ENCODE measurements at places on chromosomes 7 and 10.

DNA sequence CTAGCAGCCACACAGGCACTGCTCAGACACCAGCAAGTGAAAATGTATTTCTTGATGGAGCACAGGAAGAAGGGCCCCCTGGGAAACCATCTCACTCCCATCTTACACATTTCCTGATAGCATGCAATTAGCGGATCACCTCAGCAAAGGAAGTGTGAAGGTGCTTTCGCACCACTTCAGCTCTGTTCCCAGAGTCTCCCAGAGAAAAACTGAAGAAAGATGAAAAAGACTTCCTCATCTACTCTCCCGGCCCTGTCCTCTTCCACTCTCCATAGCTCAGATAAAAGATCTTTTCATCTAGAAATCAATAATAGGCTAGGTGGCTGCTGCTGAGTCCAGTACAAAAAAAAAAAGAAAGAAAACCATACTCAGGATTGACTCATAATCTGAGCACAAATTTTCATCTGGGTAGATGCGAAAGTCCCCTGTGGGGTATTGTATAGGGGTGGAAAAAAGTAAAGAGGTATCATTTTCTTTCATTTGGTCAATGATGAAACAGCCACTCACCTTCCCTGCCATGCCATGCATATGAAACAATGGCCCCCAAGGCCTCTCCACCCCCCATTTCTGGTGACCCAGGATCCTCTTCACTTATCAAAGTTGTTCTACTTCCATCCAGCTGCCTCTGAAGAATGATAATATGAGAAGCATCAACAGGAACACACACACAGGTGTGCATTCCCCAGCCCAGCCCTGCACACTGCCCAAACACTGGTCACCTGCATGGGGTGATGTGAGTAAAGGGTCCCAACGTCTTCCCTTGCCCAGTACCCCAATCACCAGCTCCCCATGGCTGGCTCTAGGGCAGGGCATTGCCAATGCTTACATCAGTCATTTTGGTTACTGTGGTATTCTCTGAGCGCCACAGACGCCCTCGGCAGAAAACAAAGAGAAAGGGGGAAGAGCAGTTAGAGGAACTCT is 48.8 kb upstream of the DGKI start:
- DNase-seq, result no peak

DNA sequence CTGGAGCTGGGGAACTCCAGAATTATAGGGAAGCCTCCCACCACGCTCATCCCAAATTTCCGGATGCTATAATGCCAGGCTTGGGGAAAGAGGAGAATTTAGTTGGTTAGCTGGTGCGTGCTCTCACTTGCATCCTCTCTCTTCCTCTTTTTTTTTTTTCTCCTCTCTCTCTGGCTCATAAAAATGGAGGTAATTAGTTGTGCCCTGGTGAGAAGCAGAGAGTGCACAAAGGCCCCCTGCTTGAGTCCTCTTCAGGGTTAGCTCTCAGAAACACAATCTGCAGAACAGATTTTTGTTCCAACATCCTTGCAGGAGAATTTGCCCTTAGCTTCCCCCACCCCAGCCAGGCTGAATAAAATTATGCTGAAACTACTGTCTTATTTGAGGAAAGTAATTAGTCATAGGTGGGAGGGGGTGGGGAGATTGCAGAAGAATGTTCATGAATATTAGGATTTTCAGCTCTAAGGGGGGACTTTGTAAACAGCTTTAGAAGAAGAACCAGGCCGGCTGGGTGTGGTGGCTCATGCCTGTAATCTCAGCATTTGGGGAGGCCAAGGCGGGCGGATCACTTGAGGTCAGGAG is 7.6 kb downstream of the SERPINE1 start:
- no peak for DNase-seq

GRCh38 chr7:13161125-13161524 is 473.7 kb downstream of the ARL4A start:
- no peak for DNase-seq

DNA sequence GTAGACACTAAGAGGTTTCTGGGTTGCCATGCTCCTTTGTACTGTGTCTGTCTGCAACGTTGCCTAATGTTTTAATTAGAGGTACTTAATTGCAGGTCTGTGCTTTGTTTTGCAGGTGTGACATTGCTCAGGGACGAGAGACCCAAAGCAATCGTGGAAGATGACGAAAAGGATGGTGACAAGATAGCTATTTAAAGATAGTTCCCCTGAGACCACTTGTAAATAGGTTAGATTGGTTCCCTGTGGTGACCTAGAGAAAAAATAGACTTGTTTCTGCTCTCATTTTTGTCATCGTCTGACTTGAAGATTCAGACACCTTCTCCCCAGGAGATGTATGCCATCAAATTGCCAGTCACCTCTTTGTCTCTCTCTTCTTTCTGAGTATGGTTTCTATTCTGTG is 20.1 kb downstream of the PPP1R17 start:
- DNase-seq, result no peak

DNA sequence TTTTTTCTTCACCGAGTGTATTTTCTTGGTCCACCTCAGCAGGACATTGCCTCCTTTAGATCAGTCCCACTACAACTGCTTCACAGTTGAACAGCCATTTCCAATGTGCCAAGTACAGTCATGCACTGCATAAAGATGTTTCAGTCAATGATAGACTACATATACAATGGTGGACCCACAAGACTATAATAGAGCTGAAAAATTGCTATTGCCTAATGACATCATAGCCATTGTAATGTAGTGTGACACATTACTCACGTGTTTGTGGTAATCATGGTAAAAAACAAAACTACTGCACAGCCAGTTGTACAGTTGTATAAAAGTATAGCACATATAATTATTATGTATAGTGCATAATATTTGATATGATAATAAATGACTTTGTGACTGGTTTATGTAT is 113.8 kb upstream of the HPS1 start:
- DNase-seq, result no peak

- no peak for DNase-seq
Measured at GRCh38 chr10:33799281-33799943, 464.9 kb upstream of the NRP1 start.

GRCh38 chr7:42348631-42349030 is 111.6 kb upstream of the GLI3 start:
- DNase-seq, result no peak

DNA sequence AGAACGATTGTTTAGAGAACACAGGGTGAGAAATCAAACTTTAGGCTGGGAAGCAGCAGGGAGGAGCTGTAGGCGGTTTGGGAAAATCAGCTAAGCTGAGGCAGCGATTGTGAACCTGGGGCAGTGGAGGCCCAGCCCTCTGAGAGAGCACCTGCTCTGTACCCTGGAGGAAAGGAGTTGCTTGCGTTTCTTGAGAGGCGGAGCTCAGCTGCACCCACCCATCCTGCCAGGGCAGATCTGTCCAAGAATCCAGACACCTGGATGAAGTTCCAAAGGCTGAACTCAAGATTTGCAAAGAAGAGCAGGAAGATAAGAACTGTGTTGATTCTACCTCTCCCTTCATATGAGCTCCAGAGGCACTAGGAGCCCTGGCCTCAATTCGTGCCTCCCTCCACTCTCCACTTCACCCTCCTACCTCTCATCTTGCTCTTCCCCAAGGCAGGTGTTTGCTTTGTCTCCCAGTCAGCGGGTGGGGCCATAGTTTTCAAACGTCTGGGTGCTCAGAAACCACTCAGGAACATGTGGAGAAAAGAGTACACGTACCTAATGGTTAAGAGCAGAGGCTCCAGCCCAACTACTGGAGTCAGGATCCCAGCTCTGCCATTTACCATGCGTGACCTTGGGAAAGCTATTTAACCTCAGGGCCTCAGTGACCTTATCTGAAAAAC is 21.5 kb upstream of the TMEM213 start:
- no peak for DNase-seq

GRCh38 chr10:70191161-70191971 is 21.1 kb upstream of the SAR1A start:
- DNase-seq, result no peak

GRCh38 chr7:25026156-25026555 is 46.2 kb upstream of the OSBPL3 start:
- DNase-seq, result no peak

GRCh38 chr10:120503689-120504088 is 46.7 kb downstream of the PLPP4 start:
- DNase-seq, result no peak

- no peak for DNase-seq
Measured at GRCh38 chr7:73715648-73716317, 3.7 kb downstream of the STX1A start.

GRCh38 chr10:51386248-51386885 is 312.1 kb downstream of the PRKG1 start:
- DNase-seq, result no peak

GRCh38 chr7:121831801-121832200 is 41.2 kb upstream of the PTPRZ1 start:
- DNase-seq, result no peak

- no peak for DNase-seq
Measured at GRCh38 chr7:128744366-128744905, 5.3 kb downstream of the CALU start.

GRCh38 chr7:36605261-36606051 is 118.8 kb downstream of the AOAH start:
- no peak for DNase-seq

DNA sequence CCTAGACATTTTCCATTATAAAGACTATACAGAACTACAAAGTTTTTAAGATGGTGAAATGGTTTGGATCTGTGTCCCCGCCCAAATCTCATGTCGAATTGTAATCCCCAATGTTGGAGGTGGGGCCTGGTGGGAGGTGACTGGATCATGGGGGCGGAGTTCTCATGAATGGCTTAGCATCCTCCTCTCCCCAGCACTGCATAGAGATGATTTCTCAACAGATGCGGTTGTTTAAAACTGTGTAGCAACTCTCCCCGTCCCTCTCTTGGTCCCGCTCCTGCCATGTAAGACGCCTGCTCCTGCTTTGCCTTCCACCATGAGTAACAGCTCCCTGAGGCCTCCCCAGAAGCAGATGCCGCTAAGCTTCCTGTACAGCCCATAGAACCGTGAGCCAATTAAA is 1.6 kb downstream of the FAM133B start:
- DNase-seq, result peak; percentile 74

DNA sequence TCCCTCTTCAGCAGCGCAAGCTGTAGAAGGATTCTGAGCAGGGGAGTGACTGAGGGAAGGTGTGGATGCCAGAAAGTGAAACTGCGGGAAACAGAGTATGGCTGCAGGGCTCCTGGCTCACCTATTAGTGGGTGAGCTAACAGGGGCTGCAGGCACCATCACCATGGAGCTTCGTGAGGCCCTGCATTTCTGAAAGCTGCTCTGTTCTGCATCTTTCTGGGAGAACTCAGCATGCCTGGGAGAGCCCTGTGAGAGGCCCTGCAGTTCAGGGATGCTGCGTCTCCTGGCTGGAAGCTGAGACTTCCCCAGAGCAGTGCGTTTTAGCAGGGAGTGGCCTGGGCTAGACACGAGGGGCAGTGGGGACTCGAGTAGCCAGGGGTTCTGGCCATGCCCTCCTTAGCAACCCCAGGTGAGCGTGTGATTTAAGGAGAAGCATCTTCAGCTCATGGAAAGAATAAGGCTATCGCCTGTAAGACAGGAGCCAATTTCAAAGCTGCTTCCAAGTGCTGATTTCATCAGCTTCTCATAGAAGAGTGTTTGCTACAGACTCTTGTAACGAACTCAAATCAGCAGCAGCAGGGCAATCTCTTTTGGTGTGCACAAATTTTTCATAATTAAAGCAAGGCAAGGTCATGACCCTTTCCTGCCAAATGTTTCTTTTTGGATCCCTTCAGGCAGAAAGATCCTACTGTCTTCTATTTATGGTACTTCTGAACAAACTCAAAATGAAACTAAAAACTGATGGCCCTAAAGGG is 293.6 kb upstream of the ZNF32 start:
- DNase-seq, result no peak

GRCh38 chr10:67663449-67664087 is 32.4 kb downstream of the CTNNA3 start:
- DNase-seq, result no peak

GRCh38 chr7:105892387-105892786 is 16.0 kb upstream of the ATXN7L1 start:
- no peak for DNase-seq

DNA sequence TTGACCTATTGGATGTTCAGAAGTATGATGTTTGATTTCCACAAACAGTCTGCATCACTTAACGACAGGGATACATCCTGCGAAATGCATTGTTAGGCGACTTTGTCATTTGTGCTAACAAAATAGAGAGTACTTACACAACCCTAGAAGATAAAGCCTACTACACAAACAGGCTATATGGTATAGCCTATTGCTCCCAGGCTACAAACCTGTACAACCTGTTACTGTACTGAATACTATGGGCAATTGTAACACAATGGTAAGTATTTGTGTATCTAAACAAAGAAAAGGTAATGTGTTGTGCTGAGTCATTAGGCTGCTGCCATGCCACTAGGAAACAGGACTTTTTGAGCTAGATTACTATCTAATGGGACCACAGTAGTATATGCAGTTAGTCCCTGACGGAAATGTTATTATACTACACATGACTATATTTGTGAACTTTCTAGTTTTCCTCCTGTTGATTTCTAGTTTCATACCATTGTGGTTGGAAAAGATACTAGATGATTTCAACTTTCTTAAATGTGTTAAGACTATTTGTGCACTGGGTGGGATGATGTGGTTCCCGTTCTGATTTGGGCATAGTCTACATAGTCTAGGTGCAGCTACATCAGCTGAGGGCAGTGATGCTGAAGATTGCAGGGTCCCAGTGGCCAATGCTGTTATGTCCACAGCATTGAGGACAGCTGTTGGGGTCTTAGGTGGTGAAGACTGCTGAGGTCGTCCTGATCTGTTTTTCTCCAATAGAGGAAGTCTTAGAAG is 161.7 kb downstream of the HTR7 start:
- no peak for DNase-seq

DNA sequence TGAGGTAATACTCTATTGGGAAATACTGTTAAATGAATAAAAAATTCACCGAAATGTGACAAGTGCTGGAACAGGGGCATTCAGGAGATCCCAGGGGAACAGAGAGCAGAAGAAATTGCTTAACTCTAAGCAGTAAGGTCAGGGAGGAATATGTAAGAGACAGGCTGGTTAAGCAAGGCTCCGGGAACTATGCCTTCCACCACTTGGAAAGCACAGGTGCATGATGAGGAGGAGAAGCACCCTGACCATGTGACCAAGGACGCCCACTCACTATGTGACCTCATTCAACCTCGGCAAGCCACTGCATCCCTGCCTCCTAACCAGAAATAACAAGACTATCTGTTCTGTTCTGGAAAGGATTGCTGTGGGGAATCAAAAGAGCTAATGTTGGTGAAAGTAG is 218.4 kb downstream of the ELMO1 start:
- DNase-seq, result no peak

GRCh38 chr7:12475362-12476063 is 71.8 kb upstream of the VWDE start:
- DNase-seq, result no peak

Data from AML-193 (cell line).